ENCODE measurements at places on chromosomes 12 and 14. TPM values are rescaled to one million over a fixed set of nuclear protein-coding genes. Genes with fewer than 3 reads are reported as not detected.

NDRG2 gene
- total RNA-seq, result 114 TPM

NTF3 gene
- total RNA-seq, result 5.0 TPM

OR6C2 gene
- not detected for total RNA-seq

HCAR2 gene
- total RNA-seq, result 3.8 TPM

NOS1 gene
- total RNA-seq, result 0.04 TPM

YAF2 gene
- 35.5 TPM for total RNA-seq

RHOJ gene
- total RNA-seq, result 3.2 TPM

ADAM20 gene
- 0.08 TPM for total RNA-seq

STX2 gene
- total RNA-seq, result 23.1 TPM

RNASE1 gene
- 61.0 TPM for total RNA-seq

GRCh38 chr14:80364274-80364673, 153.0 kb upstream of the DIO2 start:
- peaks cover 6% of the 10 kb centered on the region for H3K4me1 ChIP-seq
- peak; percentile 20 for DNase-seq
- no peak overlapping the region for H3K4me3 ChIP-seq
- H3K27ac ChIP-seq, result no peak overlapping the region

DNA sequence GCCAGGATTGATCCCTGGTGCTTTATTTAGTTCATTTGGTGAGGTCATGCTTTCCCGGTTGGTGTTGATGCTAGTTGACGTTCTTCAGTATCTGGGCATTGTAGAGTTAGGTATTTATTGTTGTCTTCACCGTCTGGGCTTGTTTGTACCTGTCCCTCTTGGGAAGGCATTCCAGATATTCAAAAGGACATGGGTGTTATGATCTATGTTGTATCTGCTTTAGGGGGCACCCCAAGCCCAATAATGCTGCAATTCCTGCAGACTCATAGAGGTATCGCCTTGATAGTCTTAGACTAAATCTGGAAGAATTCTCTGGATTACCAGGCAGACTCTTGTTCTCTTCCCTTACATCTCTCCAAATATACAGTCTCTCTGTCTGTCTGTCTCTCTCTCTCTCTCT, 42.1 kb downstream of the AK7 start:
- H3K36me3 ChIP-seq, result no peaks in the 10 kb centered on the region
- H3K4me3 ChIP-seq, result no peak overlapping the region
- H3K27me3 ChIP-seq, result no peaks in the 10 kb centered on the region
- DNase-seq, result no peak
- H3K27ac ChIP-seq, result no peak overlapping the region

DNA sequence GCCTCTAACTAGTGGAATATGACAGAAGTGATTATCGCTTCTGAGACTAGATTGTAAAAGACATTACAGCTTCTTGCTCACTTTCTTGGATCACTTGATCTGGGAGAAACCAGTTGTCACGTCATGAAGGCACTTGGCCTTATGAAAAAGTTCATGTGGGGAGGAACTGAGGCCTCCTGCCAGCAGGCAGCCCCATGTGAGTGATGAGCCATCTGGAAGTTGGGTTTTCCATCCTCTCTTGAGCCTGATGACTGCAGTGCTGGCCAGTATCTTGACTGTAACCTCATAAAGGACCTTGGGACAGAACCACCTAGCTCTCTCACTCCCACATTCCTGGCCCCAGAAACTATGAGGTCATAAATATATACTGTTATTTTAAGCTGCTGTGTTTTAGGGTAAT, 28.0 kb downstream of the TTLL5 start:
- no peaks in the 10 kb centered on the region for H3K36me3 ChIP-seq
- H3K4me1 ChIP-seq, result no peaks in the 10 kb centered on the region
- H3K27ac ChIP-seq, result no peak overlapping the region

- H3K27me3 ChIP-seq, result no peaks in the 10 kb centered on the region
- no peaks in the 10 kb centered on the region for H3K4me1 ChIP-seq
- no peak for DNase-seq
- H3K36me3 ChIP-seq, result no peaks in the 10 kb centered on the region
- no peak overlapping the region for H3K4me3 ChIP-seq
Observed at GRCh38 chr12:110590806-110591326, 7.7 kb upstream of the PPTC7 start.

DNA sequence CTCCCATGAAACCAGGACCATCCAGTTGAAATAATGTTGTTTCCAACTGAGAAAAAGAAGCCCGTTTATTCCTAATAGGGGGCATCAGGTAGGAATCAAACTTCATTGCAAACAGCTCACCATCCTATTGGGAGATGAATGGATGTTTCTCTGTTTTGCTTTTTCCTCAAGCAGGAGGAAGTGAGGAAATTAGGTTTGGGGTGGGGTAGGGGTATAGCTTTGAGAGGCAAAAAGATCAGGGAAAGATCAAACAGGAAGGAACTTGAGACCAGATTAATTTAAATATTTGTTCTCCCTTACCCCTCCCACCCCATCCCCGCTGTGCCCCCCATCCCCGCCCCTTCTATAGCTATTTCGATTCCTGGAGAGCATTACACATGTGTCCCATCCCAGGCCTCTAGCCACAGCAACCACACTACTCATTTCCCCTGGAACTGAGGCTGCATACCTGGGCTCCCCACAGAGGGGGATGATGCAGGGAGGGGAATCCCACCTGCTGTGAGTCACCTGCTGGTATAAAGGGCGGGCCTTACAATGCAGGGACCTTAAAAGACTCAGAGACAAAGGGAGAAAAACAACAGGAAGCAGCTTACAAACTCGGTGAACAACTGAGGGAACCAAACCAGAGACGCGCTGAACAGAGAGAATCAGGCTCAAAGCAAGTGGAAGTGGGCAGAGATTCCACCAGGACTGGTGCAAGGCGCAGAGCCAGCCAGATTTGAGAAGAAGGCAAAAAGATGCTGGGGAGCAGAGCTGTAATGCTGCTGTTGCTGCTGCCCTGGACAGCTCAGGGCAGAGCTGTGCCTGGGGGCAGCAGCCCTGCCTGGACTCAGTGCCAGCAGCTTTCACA, at the start of gene IL23A:
Gene IL23A, plus strand, starts transcription at position 577 of the 850 bp plus-strand sequence. Its CDS starts 161 bp downstream, at position 738.
- DNase-seq, result peak; percentile 34
- no peak within 1 kb of the TSS for H3K4me3 ChIP-seq
- H3K27me3 ChIP-seq, result no peaks in the 10 kb centered on the region
- H3K27ac ChIP-seq, result peak within 1 kb of the TSS; percentile 51
- peaks cover 5% of the 10 kb centered on the region for H3K4me1 ChIP-seq

- no peak overlapping the region for H3K4me3 ChIP-seq
- H3K27me3 ChIP-seq, result no peaks in the 10 kb centered on the region
- H3K36me3 ChIP-seq, result no peaks in the 10 kb centered on the region
- H3K27ac ChIP-seq, result no peak overlapping the region
Observed at GRCh38 chr12:75674393-75674792, 163.0 kb upstream of the KRR1 start.

GRCh38 chr12:85516039-85516438, 236.0 kb downstream of the ALX1 start:
- no peaks in the 10 kb centered on the region for H3K4me1 ChIP-seq
- H3K36me3 ChIP-seq, result no peaks in the 10 kb centered on the region
- H3K27ac ChIP-seq, result no peak overlapping the region
- no peak overlapping the region for H3K4me3 ChIP-seq
- DNase-seq, result no peak

GRCh38 chr12:3463921-3464320, 27.1 kb upstream of the PRMT8 start:
- no peak overlapping the region for H3K4me3 ChIP-seq
- no peaks in the 10 kb centered on the region for H3K4me1 ChIP-seq
- peaks cover 10% of the 10 kb centered on the region for H3K27me3 ChIP-seq
- H3K36me3 ChIP-seq, result no peaks in the 10 kb centered on the region
- H3K27ac ChIP-seq, result peak overlapping the region; percentile 52

GRCh38 chr12:122327014-122327413, 60.7 kb upstream of the VPS33A start:
- H3K27me3 ChIP-seq, result no peaks in the 10 kb centered on the region
- no peaks in the 10 kb centered on the region for H3K4me1 ChIP-seq
- no peak for DNase-seq
- H3K36me3 ChIP-seq, result no peaks in the 10 kb centered on the region

DNA sequence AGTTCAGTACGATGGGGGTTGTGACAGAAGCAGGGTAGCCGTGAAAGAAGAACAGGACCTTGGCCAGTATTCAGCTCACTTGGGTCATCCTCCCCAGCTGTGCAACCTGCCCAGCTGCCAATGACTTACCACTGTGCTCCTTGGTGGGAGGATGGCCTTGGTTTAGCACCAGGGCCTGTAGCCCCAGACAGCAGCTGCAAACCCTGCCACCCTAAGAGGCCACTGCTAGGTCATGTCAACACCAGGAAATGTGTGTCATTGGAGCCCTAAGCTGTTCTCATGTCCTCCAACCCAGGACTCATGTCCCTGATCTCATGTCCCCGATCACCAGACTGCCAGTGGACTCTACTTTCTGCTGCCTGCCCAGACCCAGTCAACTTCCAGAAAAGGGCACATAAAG, 3.0 kb upstream of the CRACR2A start:
- no peaks in the 10 kb centered on the region for H3K36me3 ChIP-seq
- H3K27me3 ChIP-seq, result no peaks in the 10 kb centered on the region
- no peak overlapping the region for H3K27ac ChIP-seq
- H3K4me3 ChIP-seq, result no peak overlapping the region

DNA sequence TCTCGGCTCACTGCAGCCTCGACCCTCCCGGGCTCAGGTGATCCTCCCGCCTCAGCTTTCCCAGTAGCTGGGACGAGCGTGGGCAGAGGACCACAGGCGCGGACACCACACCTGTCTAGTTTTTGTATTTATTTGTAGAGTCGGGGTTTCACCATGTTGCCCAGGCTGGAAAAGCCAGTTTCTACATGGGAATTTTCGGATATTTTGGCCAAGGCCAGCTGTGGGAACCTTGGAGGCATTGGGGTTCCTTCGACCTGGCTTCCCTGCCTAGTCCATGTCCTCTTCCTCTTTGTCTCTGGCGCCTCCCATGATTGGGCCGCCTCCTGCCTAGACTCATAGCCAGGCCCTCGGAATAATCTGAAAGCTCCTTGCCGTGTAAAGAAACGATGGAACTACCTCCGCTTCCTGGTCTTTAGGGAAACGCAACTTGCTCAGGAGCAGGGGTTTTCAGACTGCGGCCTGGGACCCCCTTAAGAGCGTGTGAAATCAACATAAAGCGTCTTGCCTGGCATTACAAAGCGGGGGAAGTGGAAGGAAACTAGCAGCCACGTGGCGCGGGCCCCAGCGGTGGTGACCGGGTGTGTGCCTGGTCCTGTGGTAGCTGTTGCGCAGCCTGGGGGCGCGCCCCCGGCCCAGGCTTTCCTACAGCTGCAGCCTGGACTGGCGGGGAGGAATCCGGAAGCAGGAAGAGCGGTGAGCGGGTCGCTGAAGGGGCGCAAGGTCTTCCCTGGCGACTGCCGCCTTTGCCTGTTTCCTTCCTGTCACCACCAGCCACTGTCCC, 1.4 kb upstream of the HSP90AA1 start:
- peak overlapping the region; percentile 79 for H3K4me3 ChIP-seq
- no peaks in the 10 kb centered on the region for H3K36me3 ChIP-seq
- H3K27me3 ChIP-seq, result no peaks in the 10 kb centered on the region
- peak overlapping the region; percentile 99 for H3K27ac ChIP-seq
- peak; percentile 41 for DNase-seq

DNA sequence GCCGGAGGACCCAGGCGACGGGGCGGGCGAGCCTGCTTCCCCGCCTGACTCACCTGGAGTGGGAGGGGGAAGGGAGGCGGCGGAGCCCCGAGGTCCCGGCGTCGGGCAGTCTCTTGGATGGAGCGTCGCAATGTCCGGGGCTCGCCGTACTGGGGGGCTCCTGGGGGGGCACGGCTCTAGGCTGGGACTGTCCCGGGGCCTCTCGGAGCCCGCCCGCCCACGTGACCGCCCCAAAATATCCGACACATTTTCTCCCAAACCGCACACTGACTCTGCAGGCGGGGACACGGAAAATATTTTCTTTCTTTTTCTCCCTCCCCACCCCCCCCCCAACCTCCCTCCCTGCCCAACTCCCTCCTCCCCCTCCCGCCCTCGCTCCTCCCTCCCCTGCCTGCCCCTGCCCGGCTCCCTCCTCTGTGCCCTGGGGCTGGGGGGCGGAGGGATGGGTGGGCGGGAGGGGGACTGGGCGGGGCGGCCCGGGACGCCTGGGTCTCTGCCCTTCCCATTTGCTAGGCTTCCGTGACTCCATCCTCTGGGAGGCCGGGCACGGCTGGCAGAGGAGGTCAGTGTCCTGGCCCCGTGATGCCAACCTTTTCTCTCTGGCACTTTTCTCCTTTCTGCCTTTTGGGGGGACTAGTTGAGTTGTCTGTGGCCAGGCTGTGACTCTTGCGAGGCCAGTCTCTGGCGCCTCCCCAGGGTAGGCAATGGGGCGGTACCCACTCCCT, at the start of gene RARG:
Gene RARG, minus strand, starts transcription at position 289 of the 725 bp plus-strand sequence. CDS start 4,664 bp downstream, outside the sequence.
- H3K27me3 ChIP-seq, result no peaks in the 10 kb centered on the region
- H3K4me1 ChIP-seq, result peaks cover 28% of the 10 kb centered on the region
- peak; percentile 81 for DNase-seq

DNA sequence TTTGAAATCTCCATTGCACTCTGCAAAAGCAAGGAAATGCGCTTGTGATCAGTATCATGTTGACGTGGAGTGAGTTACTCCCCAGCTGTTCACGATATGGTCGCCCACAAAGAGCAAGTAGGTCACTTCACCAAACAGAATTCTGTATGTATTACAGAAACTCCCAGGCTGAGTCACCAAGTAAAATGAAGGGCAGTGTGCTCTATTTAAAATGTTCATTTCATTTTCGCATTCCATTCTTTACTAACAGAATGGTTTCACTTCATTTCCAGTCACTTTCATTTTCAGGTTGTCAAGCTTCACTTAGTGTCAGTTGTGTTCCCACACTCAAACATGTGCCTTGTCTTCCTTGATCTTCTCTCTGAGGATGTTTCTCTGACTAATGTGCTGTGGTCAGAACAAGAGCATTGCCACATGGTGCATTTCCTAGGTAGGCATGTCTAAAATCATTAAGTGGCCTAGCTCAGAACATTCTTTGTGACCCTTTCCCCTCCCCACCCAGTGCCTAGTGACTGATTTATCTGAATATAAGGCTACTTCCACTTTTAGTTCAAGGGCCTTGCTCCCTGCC, 391.2 kb downstream of the RAD51B start:
- no peak overlapping the region for H3K4me3 ChIP-seq
- peaks cover 13% of the 10 kb centered on the region for H3K4me1 ChIP-seq
- H3K27ac ChIP-seq, result peak overlapping the region; percentile 78
- no peaks in the 10 kb centered on the region for H3K36me3 ChIP-seq

DNA sequence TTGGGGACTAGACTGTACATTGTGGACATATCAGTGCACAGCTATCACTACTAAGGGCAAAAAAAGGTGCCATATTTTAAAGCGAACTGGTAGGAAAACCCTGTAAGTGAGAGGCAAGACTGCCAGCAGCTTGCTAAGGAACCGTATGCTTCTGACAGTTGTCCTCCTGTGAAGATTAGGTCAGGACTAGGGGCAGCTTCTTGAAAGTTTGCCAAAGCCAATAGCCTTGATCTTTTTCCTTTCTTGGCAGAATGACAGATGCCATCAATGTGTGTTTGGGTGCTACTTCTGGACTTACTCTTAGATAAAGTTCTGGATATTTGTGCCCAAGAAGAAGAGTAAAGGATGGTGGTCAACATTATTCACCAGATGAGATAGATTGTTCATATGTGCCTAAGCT, 7.4 kb downstream of the DAAM1 start:
- no peaks in the 10 kb centered on the region for H3K27me3 ChIP-seq
- peaks cover 7% of the 10 kb centered on the region for H3K4me1 ChIP-seq
- H3K4me3 ChIP-seq, result no peak overlapping the region
- DNase-seq, result no peak
- H3K27ac ChIP-seq, result no peak overlapping the region

- H3K36me3 ChIP-seq, result no peaks in the 10 kb centered on the region
- H3K4me1 ChIP-seq, result no peaks in the 10 kb centered on the region
- H3K27me3 ChIP-seq, result no peaks in the 10 kb centered on the region
Observed at GRCh38 chr12:59736786-59737185, 141.0 kb downstream of the SLC16A7 start.

GRCh38 chr14:21068521-21069387, 1.4 kb upstream of the ARHGEF40 start:
- peak overlapping the region; percentile 99 for H3K4me3 ChIP-seq
- H3K36me3 ChIP-seq, result no peaks in the 10 kb centered on the region
- H3K27ac ChIP-seq, result peak overlapping the region; percentile 96
- H3K27me3 ChIP-seq, result no peaks in the 10 kb centered on the region
- DNase-seq, result peak; percentile 80
